ENCODE measurements at places on chromosomes 2 and 18.
A peak's percentile ranks its signal among the peaks of the same experiment; 100 is the strongest.

- DNase-seq: no peak
These were observed 21.4 kb downstream of the RAB27B start for GRCh38 chr18:54849683-54850082.

DNA sequence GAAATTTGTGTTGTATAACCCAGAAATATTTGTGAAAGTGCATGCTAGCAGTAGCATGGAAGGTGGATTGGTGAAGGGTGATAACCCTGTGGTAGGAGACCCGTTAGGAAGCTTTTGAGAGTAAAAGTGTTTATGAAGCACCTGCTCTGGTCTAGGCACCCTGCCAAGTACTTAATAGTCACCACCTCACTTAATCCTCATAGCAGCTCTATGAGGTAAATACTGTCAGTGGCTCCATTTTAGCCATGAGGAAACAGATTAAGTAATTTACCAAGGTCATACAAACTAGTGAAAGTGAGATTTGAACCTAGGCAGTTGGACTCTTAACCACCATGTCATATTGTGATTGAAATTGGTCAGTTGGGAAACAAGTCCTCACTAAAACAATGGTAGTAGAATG, 66.8 kb downstream of the TET3 start:
- no peak for DNase-seq

DNA sequence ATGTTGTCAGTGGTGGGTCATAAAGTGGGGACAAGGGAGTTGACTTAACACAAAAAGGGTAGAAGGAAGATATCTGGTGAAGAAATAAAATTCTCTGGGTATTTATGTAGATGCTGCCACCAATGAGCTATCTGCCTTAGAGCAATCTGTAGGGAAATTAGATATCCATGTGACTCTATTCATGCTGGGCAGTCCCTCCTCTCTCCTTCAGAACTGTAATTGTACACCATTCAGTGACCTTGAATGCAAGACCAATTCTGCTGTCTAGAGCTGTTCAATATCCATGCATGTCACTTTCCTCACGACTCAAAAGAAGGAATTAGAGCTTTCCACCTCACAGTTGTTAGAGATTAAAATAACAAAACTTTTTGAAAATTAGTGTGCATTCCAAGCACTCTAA, 28.6 kb upstream of the TDRD15 start:
- no peak for DNase-seq

DNA sequence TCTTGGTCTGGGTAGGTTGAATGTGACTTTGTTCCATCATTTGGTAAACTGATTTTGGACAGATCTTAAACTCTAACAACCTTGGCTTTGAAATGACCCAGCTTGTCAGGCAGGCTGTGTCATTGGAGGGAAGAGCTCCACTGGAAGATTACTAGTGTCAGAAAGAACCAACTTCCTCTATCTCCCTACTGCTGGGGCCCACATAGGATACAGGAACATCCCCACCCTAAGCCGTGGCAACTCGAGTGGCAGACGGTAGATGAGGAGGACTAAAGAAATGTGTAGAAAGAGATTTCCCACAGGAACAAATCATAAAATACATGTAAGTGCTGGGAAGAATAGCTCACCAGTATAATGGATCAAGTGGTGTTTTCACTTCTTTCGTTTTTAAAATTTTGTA, 4.3 kb upstream of the G6PC2 start:
- no peak for DNase-seq

DNA sequence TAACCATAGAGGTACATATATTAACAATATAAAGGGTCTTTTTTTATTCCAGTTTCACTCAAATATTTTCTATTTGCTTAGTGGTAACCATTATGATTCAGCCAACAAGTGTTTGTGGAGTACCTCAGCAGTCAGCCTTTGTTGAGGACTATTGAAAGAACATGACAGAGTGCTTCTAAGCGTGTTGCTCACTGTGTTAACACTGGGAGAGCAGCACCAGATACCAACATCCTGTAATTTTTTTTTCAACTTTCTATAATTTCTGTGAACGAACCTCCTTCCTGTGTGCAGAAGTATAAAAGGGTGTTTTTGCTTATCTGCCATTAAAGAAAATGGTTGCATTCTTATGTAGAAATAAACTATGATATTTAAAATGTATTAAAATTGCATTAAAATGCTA, 239.0 kb downstream of the PHLPP1 start:
- no peak for DNase-seq

GRCh38 chr2:20568501-20569463, 82.1 kb downstream of the HS1BP3 start:
- no peak for DNase-seq

- DNase-seq: no peak
These were observed 2796.7 kb upstream of the TEKT4 start for GRCh38 chr2:92074549-92074898.

GRCh38 chr2:234193977-234194563, 143.6 kb downstream of the SPP2 start:
- DNase-seq: no peak

GRCh38 chr2:85537600-85538506, 1.1 kb upstream of the MAT2A start:
- no peak for DNase-seq

DNA sequence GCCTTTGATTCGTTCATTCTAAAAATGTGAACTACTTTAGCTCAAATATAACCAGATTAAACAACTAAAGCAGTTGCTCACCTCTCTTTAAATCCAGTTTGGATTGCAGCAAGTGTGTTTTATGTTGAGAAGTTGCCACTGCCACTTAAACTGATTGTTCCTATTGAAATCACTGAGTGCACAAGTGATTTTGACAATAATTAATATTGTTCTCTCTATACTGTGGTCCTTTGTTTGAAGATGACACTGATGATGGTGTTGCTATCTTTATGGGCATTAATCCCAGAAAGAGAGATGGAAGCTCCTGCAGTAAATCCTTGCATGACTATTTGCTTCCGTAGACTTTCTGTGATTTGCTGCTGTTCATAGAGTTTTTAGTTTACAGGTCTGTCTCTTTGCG, 251.4 kb upstream of the ZEB2 start:
- DNase-seq: no peak

DNA sequence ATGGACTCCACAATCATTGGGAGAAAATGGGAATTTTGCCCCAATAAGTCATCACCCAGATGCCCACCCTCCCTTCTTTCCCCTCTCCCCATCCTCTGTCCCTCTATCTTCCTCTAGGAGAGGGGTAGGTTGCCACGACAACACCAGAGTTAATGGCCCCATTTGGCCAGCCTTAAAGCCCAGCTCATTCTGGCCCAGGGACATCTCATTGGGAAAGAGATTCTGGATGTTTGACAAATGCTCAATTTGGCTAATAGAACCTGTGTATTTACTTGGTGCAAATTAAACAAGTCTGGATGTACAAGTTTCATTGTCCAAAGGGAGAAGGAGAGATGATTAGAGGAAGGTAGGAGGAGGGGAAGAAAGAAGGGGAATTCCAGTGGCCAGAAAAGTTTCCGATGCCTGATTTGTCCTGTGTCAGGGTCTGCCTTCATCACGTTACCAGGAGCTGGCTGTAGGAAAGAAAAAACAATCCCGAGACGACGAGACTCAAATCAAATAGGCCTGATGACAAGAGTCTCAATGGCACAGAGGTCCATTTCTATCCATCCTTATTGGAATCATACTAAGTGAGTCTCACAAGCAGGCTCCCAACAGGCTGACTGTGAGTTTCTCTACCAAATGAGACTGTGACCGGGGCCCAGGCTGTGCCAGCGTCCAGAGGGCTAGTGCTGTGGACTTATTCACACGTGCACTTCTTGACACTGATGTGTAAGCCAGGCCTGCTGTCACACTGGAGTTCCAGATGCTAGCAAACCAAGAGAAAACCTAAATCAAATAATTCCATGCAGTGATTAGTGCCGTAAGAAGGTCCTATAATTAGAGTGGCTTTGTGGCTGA, 265.2 kb upstream of the APCDD1 start:
- no peak for DNase-seq

DNA sequence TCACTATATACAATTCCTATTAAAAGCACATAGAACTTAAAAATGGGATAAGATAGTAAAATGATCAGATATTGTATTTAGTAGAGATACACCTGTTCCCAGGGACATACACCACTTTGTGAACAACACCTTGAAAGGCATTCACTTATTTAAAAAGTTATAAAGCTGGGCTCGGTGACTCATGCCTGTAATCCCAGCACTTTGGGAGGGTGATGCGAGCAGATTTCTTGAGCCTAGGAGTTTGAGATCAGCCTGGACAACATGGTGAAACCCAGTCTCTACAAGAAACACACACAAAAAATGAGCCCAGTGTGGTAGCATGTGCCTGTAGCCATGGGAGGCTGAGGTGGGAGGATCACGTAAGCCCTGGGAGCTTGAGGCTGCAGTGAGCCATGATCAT, 90.9 kb downstream of the RAPGEF4 start:
- DNase-seq: no peak

DNA sequence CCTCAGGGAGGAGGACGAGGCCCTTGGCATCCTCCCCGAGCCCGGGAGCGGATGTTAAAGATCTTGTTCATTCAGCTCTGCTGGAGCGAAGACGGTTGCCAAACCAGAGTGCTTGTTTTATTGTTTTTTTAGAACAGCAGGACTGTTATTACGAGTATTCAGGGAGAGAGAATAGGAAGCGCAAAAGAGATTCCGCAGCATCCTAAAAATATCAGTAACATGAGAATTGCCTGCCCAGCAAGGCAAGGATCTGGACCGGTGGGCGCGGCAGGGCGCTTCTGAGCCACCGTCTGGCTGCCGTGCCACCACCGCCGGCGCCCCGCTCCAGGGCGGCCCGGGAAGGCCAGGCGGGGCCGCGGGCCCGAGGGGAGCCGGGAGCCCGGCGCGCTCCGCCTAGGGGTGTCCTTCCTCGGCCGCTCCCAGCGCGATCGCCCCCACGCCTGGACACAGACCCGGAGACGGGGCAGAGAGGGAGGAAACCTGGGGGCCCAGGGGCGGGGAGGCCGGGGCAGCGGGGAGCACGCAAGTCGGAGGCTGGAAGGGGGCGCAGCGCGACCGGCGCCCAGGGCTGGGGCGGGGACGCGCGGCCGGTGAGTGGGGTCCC, 843 bp downstream of the CYS1 start:
- DNase-seq: peak; percentile 11

GRCh38 chr2:69380072-69380917, 6.7 kb downstream of the GFPT1 start:
- no peak for DNase-seq

DNA sequence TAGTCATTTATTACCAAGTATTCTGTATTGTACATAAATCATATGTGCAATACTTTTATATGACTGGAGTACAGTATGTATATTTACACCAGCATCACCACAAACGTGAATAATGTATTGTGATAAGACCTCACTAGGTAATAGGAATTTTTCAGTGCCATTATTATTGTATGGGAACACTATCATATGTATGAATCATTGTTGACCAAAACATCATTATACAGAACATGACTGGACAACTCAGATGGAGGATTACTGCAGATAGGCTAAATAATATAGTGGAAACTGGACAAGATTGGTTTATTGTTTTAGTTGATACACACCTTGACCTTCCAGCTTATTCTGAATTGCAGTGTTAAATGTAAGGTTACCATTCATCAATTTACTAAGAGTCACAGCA, 33.4 kb downstream of the VAPA start:
- DNase-seq: no peak

- DNase-seq: no peak
These were observed 269.5 kb downstream of the NEDD4L start for GRCh38 chr18:58313491-58314032.

DNA sequence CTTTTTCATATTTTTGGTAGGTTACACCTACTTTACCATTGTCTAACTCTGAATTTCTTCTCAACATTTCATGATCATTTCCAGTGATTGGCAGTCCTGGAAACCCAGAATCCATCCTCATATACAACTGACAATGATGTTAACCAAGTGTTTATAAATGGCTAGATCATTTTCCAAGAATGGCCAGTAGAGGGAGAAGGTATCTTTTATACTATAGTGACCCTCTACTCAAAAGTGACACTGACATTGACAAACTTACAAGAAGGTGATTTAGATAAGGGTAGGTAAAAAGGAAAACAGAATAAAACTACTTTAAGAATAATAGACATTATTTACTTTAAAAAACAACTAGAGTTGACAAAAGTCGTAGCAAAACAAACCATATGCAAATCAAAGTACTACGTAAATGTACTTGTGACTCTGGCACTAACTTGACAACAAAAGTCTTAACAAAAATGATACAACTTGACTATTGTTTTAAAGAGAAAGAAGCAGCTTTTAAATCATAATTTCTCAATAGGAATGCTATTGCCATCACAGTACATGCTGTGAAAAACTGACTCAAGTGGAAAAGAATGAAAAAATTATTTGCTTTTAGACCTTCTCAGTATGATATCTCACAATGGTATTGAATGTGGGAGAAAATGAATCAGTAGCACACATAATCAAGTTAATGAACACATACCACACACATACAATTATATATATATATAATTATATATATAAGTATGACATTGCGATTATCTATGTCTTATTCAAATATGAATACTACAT, 76.6 kb upstream of the GRB14 start:
- DNase-seq: no peak

DNA sequence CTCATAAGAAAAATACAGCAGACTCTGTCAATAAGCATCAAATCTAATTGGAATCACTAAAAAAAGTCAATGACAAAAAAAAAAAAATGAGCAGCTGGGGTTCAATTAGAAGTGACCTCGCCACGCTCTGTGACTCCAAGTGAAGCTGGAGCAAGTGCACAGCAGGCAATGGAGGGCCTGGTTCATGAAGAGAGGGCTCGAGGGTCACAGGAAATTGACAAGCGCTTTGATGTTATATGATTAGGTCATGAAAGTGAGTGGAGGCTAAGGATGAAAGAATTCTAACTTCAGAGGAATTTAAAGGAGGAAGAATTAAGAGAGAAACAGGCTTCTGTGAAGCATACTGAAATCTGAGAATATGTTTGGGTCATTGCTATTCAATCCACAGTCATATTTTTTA, 85.4 kb upstream of the TMEM18 start:
- no peak for DNase-seq

GRCh38 chr2:111171337-111171930, 50.7 kb downstream of the BCL2L11 start:
- DNase-seq: no peak

DNA sequence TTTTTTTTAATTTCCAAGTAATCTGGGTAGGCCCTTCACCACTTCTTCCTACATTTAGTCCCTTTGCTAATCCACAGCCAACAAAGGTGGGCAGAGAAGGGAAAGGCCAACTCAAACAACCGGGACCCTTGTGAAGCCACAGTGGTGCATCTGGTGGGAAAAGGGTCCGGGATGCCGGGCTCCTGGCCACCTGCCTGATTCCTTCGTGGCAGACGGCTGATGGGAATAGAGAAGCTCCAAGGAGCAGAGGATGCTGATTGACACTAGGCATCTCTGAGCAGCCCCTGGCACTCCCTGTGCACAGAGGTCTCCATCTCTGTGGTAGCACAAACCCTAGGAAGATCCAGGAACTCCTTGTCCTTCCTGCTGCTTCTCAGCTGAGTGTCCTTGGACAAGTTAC, 37.0 kb downstream of the POLR1A start:
- no peak for DNase-seq

All from CD4-positive, alpha-beta T cell treated with Interleukin-12 subunit alpha and Interleukin-12 subunit beta, for 1 hour (primary cell).